ENCODE measurements at places on chromosomes 6 and 20. TPM values are rescaled to one million over a fixed set of nuclear protein-coding genes. Genes with fewer than 3 reads are reported as not detected.

Gene EFCAB8
- 0.50 TPM for total RNA-seq

Gene OR2J2
- total RNA-seq, result not detected

Gene FOXC1
- 9.6 TPM for total RNA-seq

Gene CAP2
- total RNA-seq, result 8.6 TPM

Gene APOM
- 0.50 TPM for total RNA-seq

Gene SOBP
- total RNA-seq, result not detected

Gene DEF6
- 12.8 TPM for total RNA-seq

Gene SOX18
- total RNA-seq, result not detected

Gene CST4
- not detected for total RNA-seq

Gene RNF217
- 103 TPM for total RNA-seq

Gene CGA
- total RNA-seq, result not detected

Gene LAMP5
- not detected for total RNA-seq

Gene TAGAP
- total RNA-seq, result 0.33 TPM

Gene TNFRSF6B
- total RNA-seq, result 8.3 TPM

Gene MATN4
- 0.24 TPM for total RNA-seq

Gene CCR6
- total RNA-seq, result not detected

Gene OR2J3
- total RNA-seq, result not detected

Gene PDE7B
- total RNA-seq, result 0.50 TPM

Gene TNNC2
- total RNA-seq, result not detected

Gene CAGE1
- total RNA-seq, result under 0.01 TPM
